H4 (cell line): ENCODE measurements at places on chromosomes 12 and 14.

- DNase-seq = no peak
Measured at GRCh38 chr12:64767495-64767894, 8.3 kb upstream of the GNS start.

DNA sequence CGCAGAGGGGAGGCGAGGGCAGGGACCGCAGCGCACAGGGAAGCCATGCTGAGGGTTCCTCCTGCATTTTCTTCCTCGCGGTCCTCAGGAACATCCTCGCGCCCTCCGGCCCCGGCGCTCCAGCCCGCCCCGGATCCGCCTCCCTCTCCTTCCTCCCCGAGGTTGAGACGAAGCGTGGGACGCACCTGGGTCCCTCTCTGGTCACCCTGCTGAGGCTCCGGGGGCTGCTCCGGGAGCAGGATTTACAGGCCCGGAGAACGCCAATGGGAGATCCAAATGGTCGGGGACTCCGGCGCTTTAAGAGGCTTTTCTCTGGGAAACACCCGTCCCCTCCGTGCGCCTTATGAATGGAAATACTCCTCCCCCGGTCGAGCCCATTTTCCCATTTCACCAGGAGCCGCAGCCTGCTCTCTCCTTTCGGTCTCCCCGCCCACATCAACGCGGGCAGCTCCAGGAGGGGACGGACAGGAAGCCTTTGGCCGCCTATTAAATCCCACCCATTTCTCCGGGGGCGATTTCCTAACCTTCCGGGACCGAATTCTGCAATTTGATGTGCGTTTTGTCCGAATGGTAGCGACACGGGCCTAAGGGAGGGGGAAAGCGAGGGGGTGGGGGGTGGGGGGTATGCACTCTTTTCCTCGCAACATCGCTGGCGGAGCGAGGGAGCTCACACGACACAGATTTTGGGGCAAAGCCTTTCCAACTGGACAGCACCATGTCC is at the start of gene UNC79:
TSS of gene UNC79 (plus strand) at position 625 of the 721 bp plus-strand sequence. CDS start at position 716, 91 bp downstream.
- DNase-seq = no peak

GRCh38 chr12:119869720-119870119 is 7.4 kb downstream of the CIT start:
- DNase-seq = peak; percentile 68

DNA sequence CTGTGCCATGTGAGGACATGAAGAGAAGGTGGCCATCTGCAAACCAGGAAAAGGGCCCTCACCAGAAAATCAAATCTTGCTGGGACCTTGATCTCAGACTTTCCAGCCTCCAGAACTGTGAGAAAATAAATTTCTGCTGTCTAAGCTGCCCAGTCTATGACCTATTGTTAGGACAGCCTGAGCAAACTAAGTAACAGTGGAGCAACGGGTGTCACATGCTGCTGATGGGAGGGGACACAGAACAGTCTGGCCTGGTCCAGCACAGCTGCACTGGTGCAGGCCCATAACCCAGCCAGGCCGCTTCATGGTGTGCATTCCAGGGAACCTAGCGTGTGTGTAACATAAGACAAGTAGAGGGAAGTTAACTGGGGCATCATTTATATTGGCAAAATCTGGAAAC is 42.1 kb downstream of the GRIP1 start:
- DNase-seq = no peak

DNA sequence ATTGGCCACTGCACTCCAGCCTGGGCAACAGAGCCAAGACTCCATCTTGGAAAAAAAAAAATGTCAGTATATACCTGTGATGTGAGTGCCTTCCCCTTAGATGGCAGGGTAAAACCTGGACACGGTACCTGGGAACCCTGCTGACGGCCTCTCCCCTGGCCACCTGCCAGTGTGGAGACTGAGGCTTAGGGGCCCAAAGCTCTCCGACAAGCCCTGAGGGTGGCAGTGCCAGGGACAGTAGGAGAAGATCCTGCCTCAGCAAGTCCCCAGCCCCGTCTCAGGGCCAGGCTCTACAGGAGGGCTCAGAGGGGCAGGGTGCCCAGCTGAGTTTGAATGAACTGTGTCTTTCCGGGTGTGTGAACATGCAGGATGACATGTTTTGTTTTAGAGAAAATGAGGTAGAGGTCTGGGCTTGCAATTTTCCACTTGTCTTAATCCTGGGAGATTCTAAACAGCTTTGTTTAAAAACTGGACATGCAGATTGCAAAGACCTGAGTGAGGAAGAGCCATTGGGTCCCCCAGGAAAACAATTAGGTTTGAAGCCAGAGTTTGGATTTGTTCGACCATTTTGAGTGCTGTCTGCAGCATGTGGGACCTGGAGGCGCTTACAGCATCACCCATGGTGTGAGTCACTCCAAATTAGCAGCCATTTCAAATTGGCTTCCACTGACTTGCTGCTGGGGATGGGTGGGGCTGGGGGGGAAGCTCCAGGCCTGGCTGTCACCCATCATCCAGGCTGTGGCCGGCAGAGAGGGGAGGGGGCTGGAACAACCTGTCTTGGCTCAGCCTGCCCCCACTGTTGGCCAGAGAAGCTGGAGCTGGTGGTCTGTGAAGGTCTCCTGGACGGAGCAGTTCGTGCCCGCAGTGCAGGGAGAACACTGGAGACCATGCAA is 10.8 kb downstream of the TSPAN9 start:
- no peak for DNase-seq

DNA sequence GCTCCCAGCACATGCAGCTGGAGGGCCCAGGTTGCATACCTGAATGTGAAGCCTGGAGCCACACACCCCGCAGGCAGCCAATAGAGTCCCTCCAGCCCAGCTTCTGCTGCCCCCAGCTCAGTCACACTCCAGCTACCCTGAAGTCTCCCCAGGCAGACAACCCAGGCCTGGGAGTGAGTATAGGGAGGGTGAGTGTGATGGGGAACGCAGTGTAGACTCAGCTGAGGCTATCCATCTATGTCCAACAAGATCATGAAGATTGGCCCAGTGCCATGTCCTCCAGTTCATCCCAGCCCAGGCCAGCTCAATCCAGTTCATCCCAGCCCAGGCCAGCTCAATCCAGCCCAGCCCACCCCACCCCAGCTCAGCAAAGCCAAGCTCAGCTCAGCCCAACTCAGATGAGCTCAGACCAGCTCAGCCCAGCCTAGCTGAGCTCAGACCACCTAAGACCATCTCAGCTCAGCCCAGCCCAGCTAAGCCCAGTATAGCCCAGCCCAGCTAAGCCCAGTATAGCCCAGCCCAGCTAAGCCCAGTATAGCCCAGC is 330.4 kb downstream of the TMEM121 start:
- DNase-seq = no peak
